ENCODE measurements at places on chromosomes 7 and 10. TPM values are rescaled to one million over a fixed set of nuclear protein-coding genes. Genes with fewer than 3 reads are reported as not detected.
A peak's percentile ranks its signal among the peaks of the same experiment; 100 is the strongest.

- DNase-seq, result no peak
These were observed 150.3 kb upstream of the NRP1 start for GRCh38 chr10:33484787-33485186.

GRCh38 chr10:113350311-113351040, 202.4 kb upstream of the HABP2 start:
- DNase-seq, result no peak

DNA sequence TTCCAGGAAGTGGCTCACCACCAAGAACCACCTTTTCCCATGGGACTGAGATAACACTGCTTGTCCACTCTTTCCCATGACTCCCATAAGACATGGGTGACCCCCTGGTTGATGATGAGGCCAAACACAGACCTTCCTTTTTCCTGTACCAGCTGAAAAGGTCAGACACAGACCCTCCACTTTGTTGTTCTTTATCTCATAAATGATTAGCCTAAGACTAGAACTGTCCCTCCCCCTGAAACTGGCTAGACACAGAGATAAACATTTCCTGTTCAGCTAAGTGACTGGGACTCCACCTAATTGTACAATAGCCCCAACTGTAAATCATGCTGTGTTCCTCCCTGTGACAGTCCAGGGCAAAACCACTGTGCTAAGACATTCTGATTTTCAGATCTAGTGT, 8.2 kb upstream of the NRG3 start:
- DNase-seq, result peak; percentile 68

- no peak for DNase-seq
These were observed 361.4 kb downstream of the CXCL12 start for GRCh38 chr10:44023517-44023916.

The HDAC9 gene
- 24.7 TPM for total RNA-seq

The SYT15B gene
- total RNA-seq, result not detected

The STARD3NL gene
- total RNA-seq, result 76.7 TPM
